Head of caudate nucleus (tissue), 42 donors: ENCODE measurements at places on chromosomes 12 and 14.

GRCh38 chr14:70183991-70184390, 4.8 kb downstream of the SLC8A3 start:
- DNase-seq: no peak

GRCh38 chr12:93883436-93884154, 206.4 kb downstream of the CRADD start:
- no peak for DNase-seq

DNA sequence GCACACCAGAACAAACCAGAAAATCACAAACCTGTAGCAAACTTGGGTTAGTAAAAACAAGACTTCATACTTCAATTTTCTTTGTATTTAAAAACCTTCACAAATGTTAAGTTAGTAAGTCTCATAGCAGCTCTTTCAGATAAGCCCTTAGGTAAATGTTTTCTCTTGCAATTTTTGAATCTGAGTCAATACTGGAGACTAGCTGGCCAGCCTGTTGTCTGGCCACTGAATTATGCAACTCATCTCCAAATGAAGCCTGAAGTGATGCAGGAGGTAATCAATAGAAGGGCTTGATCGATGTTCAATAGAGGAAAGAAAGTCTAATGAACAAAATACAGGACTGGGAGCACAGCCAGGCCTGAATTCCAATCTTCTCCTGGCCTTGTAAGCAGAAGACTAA, 465.2 kb downstream of the LRIG3 start:
- no peak for DNase-seq

DNA sequence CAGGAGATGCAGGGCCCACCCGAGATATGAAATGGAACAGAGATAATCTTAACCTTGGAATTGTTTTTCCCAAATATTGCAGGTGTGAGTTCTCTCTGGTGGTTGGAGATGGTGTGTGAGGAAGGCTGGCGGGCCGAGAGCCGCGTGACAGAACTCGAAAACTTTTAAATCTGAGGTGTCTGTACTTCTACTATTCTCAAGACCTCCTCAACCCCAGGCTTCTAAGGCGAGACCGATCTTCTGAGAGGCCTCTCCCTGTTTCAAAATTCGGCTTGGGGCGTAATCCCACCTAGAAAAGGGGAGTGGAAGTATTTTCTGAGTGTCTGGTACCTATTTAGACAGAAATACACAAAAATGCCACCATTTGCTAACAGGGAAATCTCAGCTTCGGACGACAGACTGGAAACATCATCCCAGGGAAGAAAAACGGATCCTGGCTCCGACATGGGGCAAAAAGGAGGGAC, 611 bp downstream of the SARNP start:
- peak; percentile 32 for DNase-seq

- no peak for DNase-seq
These were observed 46.7 kb downstream of the ERH start for GRCh38 chr14:69351385-69351784.

GRCh38 chr12:39389399-39390150, 53.3 kb downstream of the KIF21A start:
- no peak for DNase-seq

DNA sequence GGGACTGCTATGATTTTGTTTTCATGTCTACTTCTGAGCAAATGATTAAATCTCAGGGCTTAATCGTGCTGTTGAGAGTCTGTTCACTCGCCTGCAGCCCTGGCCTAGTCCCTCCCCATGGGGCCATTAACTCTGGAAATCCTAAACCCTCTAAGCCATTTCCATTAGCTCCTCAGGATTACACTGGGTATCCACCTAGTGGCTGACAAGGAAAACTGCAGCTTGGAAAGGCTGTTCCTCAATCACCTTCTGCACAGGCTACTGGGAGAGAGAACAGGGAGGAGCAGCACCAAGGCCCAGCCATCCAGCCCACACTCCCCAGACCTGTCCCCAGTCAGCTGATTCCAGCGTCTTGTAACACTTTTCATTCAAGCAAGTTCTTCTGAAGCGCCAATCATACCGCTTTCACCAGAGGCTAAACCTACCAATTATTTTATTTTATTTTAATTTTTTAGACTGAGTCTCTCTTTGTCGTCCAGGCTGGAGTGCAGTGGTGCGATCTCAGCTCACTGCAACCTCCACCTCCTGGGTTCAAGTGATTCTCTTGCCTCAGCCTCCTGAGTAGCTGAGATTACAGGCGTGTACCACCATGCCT, 48.7 kb downstream of the NEUROD4 start:
- DNase-seq: no peak

- no peak for DNase-seq
These were observed 40.9 kb upstream of the SMUG1 start for GRCh38 chr12:54229624-54230212.

GRCh38 chr12:38911611-38912010, 6.2 kb upstream of the CPNE8 start:
- DNase-seq: no peak

DNA sequence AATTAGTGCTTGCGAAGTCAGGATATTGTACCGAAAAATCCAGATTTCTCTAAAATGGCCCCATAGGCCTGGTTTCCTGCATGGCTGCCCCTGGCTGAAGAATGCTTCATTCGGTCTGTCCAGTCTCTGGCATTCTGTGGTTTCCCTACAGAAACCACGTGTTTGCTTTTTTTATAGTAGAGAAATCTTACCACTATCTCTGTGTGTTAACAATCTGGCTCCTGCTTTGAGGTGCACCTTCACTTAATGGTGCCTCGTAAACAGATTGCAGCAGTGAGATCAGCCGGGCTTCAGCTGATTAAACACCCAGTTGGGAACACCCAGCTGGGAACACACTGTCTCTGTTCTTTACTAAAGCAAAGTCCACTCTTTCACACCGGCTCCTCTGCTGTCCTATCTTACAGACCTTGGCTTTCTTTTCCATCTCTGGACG, 6.7 kb upstream of the DNAAF2 start:
- DNase-seq: no peak

GRCh38 chr12:83256562-83256961, 569.9 kb downstream of the TMTC2 start:
- no peak for DNase-seq

GRCh38 chr14:102586420-102587104, 5.9 kb upstream of the RCOR1 start:
- no peak for DNase-seq

DNA sequence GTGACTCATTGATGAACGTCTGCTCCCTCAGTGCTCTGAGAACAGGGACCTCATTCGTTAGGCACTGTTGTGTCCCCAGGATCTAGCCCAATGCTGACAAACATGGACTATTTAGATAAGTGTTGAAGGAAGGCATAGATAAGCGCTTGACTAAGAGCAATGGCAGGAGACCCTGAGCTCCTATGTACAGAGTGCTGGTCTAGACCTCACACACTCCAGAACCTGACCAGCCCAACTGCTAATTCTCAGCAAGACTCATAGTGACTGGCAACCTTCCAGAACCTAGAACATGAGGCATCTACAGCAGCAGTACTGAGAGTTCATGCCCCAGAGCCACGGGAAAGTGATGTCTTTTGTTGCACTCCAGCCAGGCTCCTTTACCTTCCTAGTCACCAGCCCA, 69.2 kb downstream of the CRACR2A start:
- DNase-seq: no peak
